ENCODE measurements at places on chromosomes 16 and 17.

DNA sequence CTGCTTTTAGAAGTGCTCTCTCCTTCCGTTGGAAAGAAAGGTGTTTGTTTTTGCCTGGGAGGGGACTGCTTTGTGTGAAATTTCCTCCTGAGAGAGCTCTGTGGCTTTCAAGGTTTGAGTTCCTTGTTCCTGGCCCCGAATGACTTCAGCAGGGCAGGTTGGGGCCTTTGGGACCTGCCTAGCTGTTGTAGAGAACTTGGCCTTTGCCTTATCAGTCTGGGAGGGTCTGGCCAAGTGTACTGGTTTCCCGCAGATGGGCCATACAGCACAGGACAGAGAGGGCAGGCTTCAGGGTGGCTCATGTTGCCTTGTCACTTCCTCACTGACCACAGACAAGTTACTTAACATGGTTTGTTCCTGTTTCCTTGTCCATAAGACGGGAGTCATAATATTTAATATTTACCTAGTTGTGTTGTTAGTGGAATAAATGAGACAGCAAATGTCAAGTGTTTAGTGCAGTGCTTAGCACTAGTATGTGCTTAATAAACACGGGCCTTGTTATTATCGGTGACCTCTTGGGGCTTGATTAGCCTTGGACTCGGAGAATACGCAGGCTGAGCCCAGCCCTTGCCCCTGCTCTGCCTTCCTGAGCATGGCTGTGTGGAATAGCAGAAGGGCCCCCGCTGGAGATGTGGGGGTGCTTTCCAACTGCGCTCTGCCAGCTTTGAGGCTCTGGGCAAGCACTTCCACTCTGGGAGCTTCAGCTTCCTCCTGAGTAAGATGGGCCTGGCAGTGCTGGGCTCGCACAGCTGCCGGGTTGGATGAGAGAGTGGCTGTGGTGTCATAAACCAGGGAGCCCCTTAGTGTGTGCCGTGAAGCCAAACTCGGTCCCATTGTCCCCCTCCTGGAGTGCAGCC lies 6.6 kb downstream of the PRSS8 start:
- DNase-seq: peak; percentile 68

DNA sequence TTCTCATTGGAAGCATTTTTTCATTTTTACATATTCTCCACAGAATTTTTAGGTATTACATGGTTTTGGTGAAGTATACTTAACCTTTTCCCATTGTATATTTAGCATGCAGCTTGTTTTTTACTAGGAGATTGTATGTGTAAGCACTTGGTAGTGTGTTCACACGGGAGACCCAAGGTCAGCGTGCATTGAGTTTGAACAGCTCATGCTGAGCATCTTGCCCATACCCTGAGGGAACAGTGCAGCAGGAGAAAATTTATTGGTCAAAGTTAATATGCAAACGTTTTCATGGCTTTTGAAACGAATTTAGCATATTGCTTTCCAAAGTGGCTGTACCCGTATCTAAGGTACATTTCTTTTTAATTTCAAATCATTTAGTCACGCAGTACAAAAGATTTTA lies 168.7 kb downstream of the MRTFB start:
- DNase-seq: no peak

GRCh38 chr17:37220607-37220953 lies 155.2 kb upstream of the C17orf78 start:
- peak; percentile 35 for DNase-seq

DNA sequence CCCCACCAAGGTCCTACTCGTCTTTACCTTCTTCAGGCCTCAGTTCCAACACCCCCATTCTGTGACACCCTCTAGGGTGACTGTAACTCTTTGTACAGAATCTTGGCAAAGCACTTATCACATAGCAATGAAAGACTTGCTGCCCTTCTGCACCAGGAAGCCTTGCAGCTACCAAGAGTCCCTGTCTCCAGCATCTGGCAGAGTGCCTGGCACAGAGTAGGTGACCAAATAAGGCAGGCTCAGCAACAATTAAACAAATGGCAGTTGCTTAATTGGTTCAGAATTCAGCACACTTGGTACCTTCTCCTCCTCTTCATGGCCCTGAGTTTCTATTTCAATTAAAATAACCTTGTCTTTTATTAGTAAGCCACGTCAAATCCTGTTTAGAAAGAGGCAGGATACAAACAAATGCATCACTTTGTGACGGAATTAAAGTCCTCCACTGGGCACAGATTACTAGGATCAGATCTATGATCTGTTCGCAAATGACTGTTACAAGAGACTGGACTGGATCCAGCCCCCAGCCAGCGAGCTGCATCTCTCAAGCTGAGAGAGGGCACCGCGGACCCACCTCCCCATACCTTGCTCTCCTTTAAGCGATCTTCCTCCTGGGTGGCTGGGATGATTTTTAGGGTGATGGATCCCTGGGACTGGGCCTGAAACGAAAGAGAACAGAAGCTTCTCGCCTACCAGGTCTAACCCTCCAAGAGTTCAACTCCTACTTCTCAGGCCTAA lies 9.4 kb downstream of the MPP3 start:
- no peak for DNase-seq

DNA sequence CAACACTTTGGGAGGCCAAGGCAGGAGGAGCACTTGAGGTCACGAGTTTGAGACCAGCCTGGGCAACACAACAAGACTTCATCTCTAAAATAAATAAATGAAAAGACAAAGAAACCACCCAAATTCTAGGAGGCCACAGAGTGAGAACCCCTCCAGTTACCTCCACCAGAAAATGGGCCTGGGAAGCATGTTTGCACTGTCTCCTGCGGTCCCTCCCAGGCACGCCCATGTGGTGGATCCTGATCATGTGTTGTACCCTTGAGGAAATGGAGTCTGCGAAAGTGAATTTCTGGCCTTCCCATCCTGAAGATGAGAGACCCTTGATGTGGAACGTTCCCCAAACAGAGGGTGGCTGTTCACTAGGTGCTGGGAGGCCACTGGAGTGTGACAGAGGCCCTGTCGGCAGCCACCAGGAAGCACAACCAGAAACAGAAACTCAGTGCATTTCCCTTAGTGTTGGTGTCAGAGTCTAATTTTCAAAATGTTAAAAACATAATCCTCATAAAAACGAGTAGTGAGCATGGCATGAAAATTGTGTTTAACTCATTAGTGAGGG lies 19.2 kb upstream of the USP22 start:
- no peak for DNase-seq
